ENCODE measurements at places on chromosomes 13 and 19.
A peak's percentile ranks its signal among the peaks of the same experiment; 100 is the strongest.

GRCh38 chr19:1057176-1057855 lies 9.7 kb upstream of the ARHGAP45 start:
- no peak for DNase-seq

DNA sequence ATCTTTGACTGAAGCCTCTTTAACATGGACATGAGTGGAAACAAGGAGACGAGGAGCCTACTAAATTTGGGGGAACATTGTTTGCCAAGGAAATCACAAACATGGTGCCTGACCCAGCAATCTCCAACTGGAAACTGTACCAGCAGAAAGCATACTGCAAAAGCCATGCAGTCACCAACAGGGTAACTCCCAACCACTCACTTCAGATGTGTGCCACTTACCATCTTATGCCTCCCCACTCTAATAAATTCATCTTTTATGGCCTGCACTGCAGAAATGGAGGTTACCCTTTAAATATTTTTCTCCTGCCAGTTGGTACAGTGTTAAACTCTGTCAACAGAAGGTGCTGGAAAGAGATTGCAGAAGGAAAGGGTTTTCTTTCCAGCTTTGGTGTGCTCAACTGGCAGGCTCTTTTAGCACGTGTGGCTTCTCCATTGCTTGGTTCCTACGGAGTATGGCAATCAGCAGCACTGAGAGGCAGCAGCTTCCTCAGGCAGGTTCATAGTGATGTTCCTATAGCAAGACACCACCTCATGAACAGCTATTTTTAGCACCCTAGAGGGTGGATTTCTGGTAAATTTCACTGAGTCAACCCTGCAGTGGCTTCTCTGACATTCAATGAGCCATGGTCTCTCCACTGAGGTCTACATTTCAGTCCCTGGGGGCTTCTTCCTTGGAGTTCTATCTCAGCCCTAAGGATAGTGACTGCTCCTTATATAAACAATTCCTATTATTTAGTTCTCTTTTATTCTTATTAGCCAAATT lies 21.4 kb downstream of the MIR17HG start:
- no peak for DNase-seq

DNA sequence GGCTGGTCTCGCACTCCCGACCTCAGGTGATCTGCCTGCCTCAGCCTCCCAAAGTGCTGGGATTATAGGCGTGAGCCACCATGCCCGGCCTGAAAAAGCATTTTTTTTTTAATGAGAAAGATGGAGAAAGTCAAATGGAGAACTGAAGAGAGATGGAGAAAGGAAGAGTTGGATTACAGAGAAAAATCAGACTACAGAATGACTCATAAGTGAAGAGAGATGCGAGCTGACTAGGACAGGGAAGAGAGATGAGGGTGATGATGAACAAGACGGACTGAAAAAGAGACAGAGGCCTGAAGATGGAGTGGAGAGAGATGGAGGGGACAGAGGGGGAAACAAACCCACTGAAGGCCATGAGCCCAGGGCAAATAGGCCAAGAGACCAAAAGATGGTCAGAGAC lies 1.5 kb downstream of the DHX34 start:
- no peak for DNase-seq

DNA sequence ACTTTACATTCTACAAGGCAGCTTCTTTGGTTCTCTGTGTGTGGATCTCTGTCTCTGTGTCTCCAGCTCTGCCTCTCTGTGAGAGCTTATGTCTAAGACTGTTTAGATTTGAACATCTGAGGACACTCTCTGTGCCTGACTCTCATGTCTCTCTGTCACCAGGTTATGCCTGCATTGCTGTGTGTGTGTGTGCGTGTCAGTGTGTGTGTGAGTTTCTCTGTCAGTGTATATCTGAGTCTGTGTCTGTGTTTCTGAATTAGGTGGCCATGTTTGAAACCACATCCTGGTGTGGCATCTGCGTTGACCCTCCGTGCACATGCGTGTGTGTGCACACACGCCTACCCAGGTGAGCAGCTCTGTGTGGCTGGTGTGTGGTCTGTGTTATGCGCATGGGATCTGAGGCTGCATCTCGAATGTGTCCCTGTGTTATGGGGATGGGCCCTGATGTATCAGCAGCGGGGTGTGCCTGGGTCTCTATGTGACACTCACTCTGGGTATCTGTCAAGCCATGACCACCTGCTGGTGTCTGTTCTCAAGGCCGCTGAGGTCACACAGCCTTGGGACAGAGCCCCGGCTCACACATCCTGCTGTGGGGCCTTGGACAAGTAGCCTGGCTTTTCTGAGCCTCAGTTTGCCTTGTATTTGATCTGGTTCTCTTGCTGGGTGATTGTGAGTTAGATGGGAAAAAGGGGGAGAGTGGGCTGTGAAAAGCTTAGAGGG lies 6.7 kb downstream of the ATP1A3 start:
- no peak for DNase-seq

DNA sequence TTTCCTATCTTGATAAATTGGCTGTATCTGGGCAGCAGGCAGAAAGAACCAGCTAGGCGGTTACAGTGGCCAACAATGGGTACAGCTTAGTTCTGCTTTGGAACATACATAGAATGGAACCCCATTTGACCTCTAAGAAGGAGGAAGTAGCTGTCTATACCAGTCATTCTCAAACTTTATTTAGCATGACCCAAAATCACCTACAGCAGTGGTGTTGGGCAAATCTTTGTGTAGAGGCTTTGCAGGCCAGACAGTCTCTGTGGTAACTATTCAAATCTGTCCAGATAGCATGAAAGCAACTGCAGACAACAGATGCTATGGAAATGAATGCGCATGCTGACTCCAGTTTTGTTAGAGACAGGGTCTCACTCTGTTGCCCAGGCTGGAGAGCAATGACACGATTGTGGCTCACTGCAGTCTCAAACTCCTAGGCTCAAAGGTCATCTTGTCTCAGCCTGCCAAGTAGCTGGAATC lies 12.0 kb upstream of the KCNC3 start:
- DNase-seq, result no peak

- DNase-seq, result no peak
Measured at GRCh38 chr19:45376045-45376724, 5.8 kb upstream of the ERCC2 start.

DNA sequence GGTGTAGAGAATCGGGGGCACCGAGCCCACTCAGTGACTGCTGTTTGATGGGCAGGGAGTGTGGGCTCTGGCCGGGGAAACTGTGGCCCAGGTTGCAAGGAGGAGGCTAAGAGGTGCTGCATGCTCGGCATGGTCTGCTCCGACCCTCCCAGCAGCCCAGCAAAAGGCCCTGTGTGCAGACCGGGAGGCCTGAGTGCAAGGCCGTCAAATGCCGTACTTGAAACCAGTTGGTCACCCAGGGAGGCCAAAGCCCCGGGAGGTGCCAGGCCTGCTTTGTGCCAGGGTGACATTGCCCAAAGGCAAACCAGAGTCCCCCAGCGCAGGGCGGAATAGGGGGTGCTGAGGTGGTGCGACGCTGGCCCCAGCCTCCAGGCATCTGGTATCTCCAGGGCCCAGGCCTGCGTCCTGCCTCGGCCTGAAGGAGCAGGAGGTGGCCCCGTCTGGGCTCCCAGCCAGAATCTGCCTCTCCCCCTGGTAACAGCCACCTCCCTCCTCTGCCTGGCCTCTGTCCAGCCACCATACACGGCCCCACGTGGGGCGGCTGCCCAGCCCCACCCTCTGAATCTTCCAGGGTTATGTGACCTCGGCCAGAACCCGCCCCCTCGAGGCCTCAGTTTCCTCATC lies 4.0 kb downstream of the PIK3R2 start:
- peak; percentile 95 for DNase-seq

DNA sequence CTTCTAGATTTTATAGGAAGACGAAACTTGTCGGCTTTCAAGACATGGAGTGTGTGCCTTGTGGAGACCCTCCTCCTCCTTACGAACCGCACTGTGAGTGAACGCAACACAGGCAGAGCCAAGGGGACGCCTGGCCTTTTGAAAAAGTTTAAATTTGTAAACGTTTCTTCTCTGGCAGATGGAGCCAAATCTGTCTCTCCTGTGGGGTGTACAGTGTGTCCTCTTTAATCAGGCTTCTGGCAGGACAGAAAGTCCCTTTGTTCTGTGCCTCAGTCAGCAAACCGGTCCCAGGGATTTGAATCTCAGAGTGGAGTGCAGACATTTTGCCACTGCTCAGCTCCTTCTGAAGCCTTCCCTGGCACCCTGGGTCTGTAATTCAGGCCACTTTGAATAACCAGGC lies 56.5 kb downstream of the TNFRSF19 start:
- DNase-seq, result no peak

GRCh38 chr13:33945477-33945876 lies 127.5 kb downstream of the RFC3 start:
- DNase-seq, result no peak

- peak; percentile 78 for DNase-seq
Measured at GRCh38 chr19:33690378-33691029, 68.8 kb downstream of the CHST8 start.
